ENCODE measurements at places on chromosomes 7 and 10. TPM values are rescaled to one million over a fixed set of nuclear protein-coding genes. Genes with fewer than 3 reads are reported as not detected.

CPA1 gene
- total RNA-seq, result not detected

SPDYE2 gene
- total RNA-seq, result not detected

TUBB8 gene
- not detected for total RNA-seq

ZNF722 gene
- total RNA-seq, result not detected

SSC4D gene
- 0.47 TPM for total RNA-seq

SOSTDC1 gene
- not detected for total RNA-seq

PON2 gene
- 67.3 TPM for total RNA-seq

CRHR2 gene
- not detected for total RNA-seq

NANOS1 gene
- total RNA-seq, result 0.18 TPM

TMEM176B gene
- total RNA-seq, result 0.09 TPM

PARG gene
- 32.9 TPM for total RNA-seq

HOXA9 gene
- total RNA-seq, result 0.81 TPM

CALHM1 gene
- total RNA-seq, result not detected

RTKN2 gene
- total RNA-seq, result 0.09 TPM

ACHE gene
- 0.18 TPM for total RNA-seq

SLC18A3 gene
- under 0.01 TPM for total RNA-seq

VWA2 gene
- total RNA-seq, result not detected

OIT3 gene
- total RNA-seq, result 0.09 TPM

SAMD9 gene
- 10.7 TPM for total RNA-seq

PPP1R17 gene
- total RNA-seq, result not detected

NKX1-2 gene
- not detected for total RNA-seq

CDHR3 gene
- 1.7 TPM for total RNA-seq

CYP26C1 gene
- 0.47 TPM for total RNA-seq

HECW1 gene
- not detected for total RNA-seq

SKIDA1 gene
- 0.36 TPM for total RNA-seq

MRC1 gene
- 8.8 TPM for total RNA-seq

ACTR3C gene
- total RNA-seq, result not detected

HNRNPF gene
- 299 TPM for total RNA-seq

OR2A12 gene
- total RNA-seq, result not detected

LRRN3 gene
- total RNA-seq, result not detected

PLEKHS1 gene
- total RNA-seq, result not detected

STAG3 gene
- total RNA-seq, result 0.09 TPM

VSTM2A gene
- not detected for total RNA-seq

SPDYE11 gene
- total RNA-seq, result not detected

KIAA1549 gene
- 2.3 TPM for total RNA-seq

LLCFC1 gene
- not detected for total RNA-seq

IRF5 gene
- 0.28 TPM for total RNA-seq

SPDYE9 gene
- not detected for total RNA-seq

COL28A1 gene
- total RNA-seq, result not detected

POT1 gene
- total RNA-seq, result 28.1 TPM

MAGI2 gene
- 3.4 TPM for total RNA-seq

GIMAP7 gene
- 16.2 TPM for total RNA-seq

AMZ1 gene
- 0.19 TPM for total RNA-seq

TMEM270 gene
- total RNA-seq, result not detected

AKR1C8 gene
- not detected for total RNA-seq

HTR7 gene
- total RNA-seq, result 0.47 TPM

HMX2 gene
- not detected for total RNA-seq
